ENCODE measurements at places on chromosomes 1 and 21. TPM values are rescaled to one million over a fixed set of nuclear protein-coding genes. Genes with fewer than 3 reads are reported as not detected.

Gene UAP1
- 29.1 TPM for total RNA-seq

Gene BRDT
- not detected for total RNA-seq

Gene LCE1B
- total RNA-seq, result not detected

Gene TTC4
- 22.6 TPM for total RNA-seq

Gene JUN
- 107 TPM for total RNA-seq

DNA sequence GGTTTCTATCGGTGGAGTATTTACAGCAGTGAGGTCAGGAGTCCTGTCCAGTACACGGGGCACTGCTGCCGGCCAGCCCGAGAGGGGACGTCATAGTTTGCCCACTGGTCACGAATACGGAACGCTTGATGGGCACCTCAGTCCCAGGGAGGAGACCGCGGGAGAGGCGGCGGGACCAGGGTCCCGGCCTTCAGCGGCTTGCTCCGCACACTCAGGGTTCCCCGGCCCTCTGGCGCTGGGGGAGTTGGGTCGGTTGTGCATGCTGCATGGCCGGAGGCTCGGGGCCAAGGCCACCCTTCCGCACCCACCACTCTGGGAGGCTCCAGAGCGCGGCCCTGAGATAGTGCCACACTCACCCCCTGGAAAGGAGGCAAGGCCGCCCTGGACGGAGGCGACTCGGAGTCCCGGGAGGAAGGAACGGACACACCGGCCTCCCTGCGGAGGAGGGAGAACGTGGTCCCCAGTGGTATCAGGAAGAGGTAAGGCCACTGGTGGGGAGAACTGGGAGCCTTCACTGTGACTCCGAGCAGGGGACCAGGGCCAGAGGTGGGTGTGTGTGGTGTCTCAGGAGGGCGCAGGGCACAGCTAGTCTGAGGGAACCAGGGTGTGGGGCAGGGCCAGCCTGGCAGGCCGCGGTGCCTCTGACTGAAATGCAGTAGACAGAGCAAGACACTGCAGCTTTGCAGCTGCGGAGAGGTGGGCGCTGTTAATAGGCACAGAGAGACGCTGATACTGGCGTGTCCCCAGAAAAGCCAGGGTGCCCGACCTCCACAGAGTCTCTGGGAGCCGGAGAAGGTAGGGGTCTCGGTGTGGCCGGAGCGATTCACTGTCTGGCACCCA is 28.6 kb upstream of the PRSS38 start:
- DNase-seq, result no peak

GRCh38 chr1:29569971-29570634 is 333.8 kb downstream of the PTPRU start:
- no peak for DNase-seq

GRCh38 chr1:244628789-244629188 is 24.1 kb upstream of the DESI2 start:
- no peak for DNase-seq

DNA sequence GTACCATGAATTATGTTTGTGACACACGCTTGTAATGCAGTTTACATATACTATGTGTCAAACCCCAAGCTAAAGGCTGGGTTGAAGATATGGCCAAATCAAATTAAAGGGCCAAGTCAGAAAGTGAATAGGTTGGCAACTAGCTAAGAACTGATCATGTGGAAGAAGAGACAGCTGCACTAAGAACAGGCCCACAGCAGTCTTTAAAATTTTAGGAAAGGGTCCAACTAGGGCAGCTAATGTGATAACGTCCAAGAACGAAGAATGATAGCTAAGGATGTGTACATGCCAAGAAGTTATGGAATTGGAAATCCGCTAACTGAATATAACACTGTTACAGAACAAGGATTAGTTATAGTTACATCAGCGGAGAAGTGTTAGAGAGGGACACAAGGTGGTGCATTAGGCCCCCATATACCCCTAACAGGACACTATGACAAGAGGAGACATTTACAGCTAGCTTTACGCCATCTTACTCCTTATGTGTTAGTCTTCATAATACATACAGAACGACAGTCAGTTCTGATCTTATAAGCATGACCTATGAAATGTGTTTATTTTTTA is 6.5 kb upstream of the RNF2 start:
- DNase-seq, result no peak

- peak; percentile 32 for DNase-seq
Measured at GRCh38 chr1:151282883-151283725, 1.0 kb downstream of the ZNF687 start.
